Upper lobe of right lung (tissue), 1 donor: ENCODE measurements at places on chromosomes 13 and 19.

DNA sequence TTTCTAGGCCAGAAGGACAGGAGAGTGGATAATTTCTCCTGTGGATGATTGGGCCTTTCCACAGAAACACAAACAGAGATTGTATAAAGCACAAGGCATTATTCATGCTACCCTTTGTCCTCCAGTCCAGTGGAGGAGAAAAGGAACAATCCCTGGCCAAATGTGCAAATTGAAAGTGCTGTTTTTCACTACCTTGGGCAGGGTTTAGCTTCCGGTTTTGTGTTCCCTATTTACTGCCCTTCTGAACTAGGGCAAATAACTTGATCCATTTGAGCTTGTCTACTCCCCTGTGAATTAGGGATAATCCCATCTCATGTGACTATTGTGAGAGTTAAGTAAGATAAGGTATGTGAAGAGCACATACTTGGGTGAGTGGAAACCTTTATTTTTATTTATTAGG, 13.3 kb downstream of the PDX1 start:
- DNase-seq = no peak

GRCh38 chr13:73325723-73326558, 267.1 kb downstream of the KLF5 start:
- no peak for DNase-seq

- no peak for DNase-seq
Measured at GRCh38 chr13:32010136-32010535, 21.4 kb upstream of the FRY start.

DNA sequence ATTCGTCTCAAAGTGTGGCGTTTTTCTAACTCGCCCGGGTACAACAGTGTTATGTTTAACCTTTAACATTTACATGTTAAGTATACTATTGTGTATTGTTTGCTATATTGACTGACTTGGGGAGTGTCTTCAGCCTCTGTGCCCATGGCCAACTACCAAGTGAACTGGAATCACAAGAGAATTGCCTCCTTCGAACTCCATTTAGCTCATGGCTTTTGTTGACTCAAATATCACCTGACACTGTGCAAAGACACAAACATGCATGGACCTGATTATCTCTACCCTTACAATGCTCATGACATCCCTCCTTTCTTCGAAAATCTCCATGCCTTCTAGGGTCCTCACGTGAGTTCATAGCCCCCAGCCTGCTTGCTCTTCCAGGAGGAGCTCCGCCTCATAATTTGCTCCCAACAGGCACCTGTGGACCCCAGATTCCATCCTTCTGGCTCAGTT, 704 bp downstream of the ZNF814 start:
- DNase-seq = no peak

DNA sequence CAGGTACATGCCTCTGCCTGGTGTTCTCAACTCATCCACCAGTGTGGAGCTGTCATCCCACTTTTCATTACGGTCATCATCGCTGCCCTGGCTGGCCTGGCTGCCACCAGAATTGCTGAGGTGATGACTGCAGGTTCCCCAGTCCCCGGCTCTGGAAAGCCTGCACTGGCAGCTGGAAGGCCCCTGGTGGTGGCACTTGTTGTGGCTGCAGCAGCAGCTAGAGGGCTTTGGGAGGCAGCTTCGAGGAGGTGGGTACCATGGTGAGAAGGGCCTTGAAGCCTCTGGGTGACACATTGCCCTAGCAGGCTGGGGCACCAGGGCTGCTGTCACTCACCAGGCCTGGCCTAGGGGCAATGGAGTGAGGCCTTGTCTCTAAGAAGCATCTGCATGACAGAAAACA, 25.3 kb upstream of the ZNF14 start:
- DNase-seq = no peak

DNA sequence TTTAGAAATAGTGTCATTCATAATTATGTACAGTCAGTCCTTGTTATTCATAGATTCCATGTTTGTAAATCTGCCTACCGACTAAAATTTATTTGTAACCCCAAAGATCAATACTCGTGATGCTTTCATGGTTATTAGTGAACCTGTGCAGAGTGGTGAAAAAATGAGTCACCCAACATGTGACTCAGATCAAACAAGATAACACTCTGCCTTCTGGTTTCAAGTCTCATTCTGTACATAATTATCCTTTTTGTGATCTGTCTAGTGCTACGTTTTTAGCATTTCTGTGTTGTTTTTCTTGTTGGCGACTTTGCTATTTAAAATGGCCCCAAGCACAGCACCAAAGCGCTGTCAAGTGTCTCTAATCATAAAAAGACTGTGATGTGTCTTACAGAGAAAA, 274.7 kb downstream of the SUCLA2 start:
- DNase-seq = no peak

DNA sequence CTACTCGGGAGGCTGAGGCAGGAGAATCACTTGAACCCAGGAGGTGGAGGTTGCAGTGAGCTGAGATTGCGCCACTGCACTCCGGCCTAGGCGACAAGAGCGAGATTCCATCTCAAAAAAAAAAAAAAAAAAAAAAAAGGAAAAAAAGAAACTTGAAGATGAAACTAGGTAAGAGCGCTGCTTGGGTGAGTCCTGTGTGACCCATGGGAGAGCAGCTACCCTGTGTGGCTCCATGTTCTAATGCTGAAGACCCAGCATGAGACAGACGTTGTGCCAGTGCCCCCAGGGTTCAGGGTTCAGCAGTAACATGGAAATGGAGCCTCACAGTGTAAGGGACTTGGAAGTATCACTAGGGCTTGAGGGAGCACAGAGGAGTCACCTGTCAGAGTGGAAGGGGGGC, 5.9 kb downstream of the ZNF784 start:
- DNase-seq = no peak

- peak; percentile 77 for DNase-seq
Measured at GRCh38 chr19:48543121-48543710, 8.8 kb upstream of the SULT2B1 start.

DNA sequence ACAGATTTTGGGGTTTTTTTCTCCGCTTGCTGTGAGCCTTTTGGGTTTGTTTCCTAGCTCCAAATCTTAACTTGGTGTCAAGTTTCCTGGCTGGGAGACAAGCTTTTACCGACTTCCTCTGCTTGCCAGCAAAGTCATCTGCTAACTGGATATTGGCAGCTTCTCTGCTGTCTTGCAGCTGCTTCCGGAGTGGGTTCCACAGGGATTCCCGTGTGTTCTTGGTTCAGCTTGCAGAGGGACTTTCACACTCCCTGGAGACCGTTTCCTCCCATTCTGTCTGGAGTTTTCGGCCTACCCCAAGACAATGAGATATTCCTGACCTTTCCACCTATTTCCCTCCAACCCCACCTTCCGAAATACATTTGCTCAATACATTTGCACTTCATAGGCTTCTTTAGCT, 2.2 kb upstream of the COLGALT1 start:
- no peak for DNase-seq

DNA sequence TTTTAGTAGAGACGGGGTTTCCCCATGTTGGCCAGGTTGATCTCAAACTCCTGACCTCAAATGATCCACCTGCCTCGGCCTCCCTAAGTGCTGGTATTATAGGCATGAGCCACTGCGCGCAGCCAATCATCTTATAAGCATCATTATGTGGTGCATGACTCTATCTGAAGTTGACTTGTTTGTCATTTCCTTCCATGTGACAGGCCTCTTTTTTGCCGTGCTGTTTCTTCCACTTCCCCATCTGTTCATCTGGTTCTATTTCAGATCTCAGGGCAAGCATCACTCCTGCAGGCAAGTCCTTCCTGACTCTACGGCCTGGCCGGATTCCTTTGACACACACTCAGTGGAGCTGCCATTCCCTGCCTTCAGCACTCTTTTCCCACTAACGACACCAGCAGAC, 15.2 kb downstream of the COL5A3 start:
- DNase-seq = no peak

DNA sequence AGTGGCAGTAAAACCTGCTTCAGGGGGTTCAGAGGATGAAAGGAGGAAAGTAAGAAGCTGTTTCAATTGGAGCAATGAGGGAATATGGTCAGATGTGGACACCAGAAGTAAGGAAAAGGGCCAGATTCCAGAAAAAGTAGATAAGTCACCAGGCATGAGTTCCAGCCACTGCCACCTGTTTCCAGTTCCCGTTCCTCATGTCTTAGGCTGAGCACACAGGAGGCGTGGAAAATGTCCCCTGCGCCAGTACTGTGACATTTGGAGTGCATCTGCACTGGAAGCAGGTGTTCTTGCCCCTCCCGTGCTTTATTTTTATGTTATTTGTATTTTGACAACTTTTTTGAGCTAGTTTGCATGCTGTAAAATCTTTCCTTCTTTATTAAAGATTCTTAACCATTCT, 25.3 kb downstream of the LMO7 start:
- no peak for DNase-seq

DNA sequence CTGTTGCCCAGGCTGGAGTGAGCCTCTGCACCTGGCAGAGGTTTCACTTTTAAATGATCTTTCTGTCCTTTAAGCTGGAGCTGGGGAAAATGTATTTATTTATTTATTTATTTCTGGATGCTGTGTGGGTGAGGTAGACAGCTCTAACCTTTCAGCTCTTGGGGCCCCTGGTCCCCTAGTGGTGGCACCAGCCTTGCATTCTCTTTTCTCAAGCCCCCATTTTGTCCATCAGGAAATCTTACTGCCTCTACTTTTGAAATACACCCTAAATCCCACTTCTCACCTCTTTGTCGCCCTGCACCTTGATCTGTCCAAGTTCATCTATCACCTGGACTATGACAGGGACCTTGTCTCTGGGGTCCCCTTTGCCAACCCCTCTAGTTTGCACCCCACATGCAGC, 2.1 kb upstream of the B9D2 start:
- no peak for DNase-seq
